ENCODE measurements at places on chromosomes 4 and X.

DNA sequence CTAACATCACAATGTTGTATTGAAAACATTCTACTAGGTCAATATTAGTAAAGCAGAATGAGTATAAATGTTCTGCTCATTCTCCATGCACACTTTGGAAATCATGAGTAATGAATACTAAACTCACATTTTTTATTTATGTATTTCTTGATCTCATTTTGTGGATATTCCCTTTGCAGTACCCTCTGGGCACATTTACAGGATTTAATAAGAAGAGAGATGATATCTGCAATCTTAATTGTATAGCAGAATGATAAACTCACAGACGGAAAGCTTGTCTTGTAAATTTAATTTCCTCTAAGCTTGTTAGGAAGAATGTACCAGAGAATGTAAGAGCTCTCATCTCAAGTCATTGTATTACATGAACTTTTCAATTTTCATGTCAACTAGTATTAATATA lies 1279.7 kb downstream of the PCDH7 start:
- no peaks in the 10 kb centered on the region for H3K27me3 ChIP-seq
- peak overlapping the region; percentile 68 for H3K27ac ChIP-seq
- H3K4me3 ChIP-seq = no peak overlapping the region
- no peak for DNase-seq
- peaks cover 14% of the 10 kb centered on the region for H3K4me1 ChIP-seq

GRCh38 chr4:122003335-122003734 lies 51.5 kb upstream of the TRPC3 start:
- H3K36me3 ChIP-seq = no peaks in the 10 kb centered on the region
- no peak overlapping the region for H3K27ac ChIP-seq
- H3K4me3 ChIP-seq = no peak overlapping the region

- DNase-seq = no peak
- H3K4me3 ChIP-seq = no peak overlapping the region
- no peak overlapping the region for H3K27ac ChIP-seq
- H3K36me3 ChIP-seq = peaks cover 5% of the 10 kb centered on the region
- no peaks in the 10 kb centered on the region for H3K27me3 ChIP-seq
- H3K4me1 ChIP-seq = peaks cover 14% of the 10 kb centered on the region
These were observed 573.6 kb downstream of the ADGRL3 start for GRCh38 chr4:61773655-61774245.

DNA sequence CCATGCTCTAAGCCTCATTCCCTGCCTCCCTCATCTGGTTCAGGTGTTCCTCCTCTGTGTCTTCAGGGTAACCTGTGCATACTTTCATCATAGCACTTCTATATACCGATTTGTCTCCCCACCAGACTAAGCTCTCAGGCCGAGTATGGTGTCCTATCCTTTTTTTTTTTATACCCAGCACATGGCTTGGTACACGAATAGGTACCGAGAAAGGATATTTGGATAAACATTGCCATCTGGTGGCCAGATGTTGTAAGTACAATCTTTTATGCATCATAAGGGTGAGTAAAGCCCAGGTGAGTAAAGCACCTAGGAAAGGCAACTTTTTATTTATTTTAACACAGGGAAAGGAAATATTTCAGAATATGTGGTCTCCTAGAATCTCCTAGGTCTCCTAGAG lies 68.4 kb downstream of the MID2 start:
- H3K4me3 ChIP-seq = no peak overlapping the region
- DNase-seq = no peak
- no peak overlapping the region for H3K27ac ChIP-seq
- no peaks in the 10 kb centered on the region for H3K4me1 ChIP-seq
- peaks cover 15% of the 10 kb centered on the region for H3K36me3 ChIP-seq
- H3K27me3 ChIP-seq = no peaks in the 10 kb centered on the region

GRCh38 chr4:25621027-25621930 lies 34.4 kb upstream of the SLC34A2 start:
- H3K4me1 ChIP-seq = peaks cover 8% of the 10 kb centered on the region
- DNase-seq = no peak
- H3K4me3 ChIP-seq = no peak overlapping the region
- H3K27ac ChIP-seq = no peak overlapping the region
- no peaks in the 10 kb centered on the region for H3K27me3 ChIP-seq

DNA sequence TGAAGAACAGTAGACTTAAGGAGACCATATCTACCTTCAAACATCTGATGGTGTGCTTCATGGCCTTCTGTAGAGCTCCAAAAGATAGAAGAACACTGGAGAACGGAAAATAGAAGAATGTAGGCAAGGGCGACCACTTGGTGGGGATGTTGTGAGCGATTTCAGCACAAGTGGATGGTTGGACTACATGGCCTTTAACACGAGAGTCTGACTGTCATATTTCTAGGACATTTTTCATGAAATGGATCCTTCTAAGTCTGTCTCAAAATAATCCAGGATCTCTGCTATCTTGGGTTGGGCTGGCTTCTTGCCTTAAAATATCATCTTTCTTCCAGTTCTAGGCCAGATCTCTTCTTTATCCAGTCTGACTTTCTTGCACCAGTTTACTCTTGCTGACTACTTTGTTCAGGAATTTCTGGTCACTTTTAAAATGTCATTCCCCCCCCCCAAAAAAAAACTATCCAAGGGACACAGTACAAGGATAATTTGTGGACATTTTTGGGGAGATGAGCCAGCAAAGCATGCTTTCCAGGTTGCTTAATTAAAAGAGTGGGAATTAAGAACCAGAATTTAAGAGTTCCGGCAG lies 1.2 kb upstream of the MID1IP1 start:
- no peaks in the 10 kb centered on the region for H3K27me3 ChIP-seq
- no peaks in the 10 kb centered on the region for H3K36me3 ChIP-seq
- H3K4me3 ChIP-seq = no peak overlapping the region
- H3K27ac ChIP-seq = no peak overlapping the region

DNA sequence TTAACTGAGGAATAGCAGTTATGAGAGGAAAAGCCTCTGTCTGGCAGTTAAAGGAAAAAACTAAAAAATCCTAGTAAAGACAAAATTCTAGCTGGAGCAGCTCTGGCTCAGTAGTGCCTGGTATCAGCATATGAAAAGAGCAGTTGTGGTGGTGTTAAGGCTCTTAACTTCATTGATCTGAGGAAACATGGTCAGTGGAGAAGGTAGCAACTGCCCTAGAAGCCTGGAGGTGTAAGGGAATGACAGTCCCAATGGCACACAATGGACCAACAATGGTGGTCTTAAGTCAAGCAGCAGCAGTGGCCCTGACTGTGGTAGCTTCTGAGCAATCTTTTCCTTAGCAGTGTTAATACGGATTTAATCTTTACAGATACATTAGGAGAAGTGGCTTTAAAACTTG lies 189.6 kb upstream of the POF1B start:
- peaks cover 1% of the 10 kb centered on the region for H3K36me3 ChIP-seq
- no peak overlapping the region for H3K27ac ChIP-seq
- H3K27me3 ChIP-seq = no peaks in the 10 kb centered on the region
- no peaks in the 10 kb centered on the region for H3K4me1 ChIP-seq

DNA sequence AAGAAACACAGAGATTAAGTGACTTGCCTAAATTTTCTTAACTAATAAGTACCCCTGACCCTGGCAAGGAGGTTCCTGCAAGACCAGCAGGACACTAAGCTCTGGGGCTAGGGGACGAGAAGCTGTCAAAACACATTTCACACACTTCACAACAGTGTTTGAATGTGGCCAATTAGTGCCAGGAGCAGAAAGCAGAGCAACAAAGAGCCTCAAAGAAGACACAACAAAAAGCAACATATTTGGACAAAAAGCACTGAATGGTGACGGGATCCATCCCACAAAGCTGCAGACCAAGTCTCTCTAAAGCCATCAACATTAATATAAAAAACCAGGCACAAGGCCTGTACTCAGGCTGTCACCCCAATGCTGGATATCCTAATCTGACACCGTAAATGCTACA lies 361.9 kb upstream of the RASGEF1B start:
- peaks cover 2% of the 10 kb centered on the region for H3K27me3 ChIP-seq
- no peak overlapping the region for H3K27ac ChIP-seq
- no peak for DNase-seq
- H3K4me1 ChIP-seq = no peaks in the 10 kb centered on the region
